ENCODE measurements at places on chromosomes 13 and 19.

GRCh38 chr13:77291774-77292173 lies 35.1 kb downstream of the MYCBP2 start:
- no peak for DNase-seq

- no peak for DNase-seq
These were observed 208.0 kb downstream of the DLEU7 start for GRCh38 chr13:50635504-50635903.

- no peak for DNase-seq
These were observed 1564.9 kb downstream of the OLFM4 start for GRCh38 chr13:54593504-54593903.

DNA sequence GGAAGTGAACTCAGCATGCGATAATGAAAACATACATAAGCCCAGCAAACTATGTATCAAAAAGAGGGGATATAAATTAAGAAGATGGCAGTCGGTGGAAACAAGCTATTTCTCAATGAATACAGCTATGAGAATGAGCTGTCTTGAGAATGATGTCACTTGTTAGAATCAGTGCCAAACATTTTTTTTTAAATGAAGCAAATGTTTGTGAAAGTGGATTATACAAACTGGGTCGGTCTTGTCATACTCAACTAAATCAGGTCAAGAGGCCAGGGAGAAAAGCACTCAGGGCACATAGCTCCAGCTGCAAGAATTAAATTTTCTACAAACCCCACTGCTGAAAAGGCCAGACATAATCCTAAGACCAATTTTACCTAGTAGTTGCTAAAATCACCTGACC lies 1048.4 kb downstream of the SLITRK1 start:
- no peak for DNase-seq

- no peak for DNase-seq
These were observed 208.3 kb upstream of the PCDH9 start for GRCh38 chr13:67438465-67438864.

- no peak for DNase-seq
These were observed 2.8 kb downstream of the TYROBP start for GRCh38 chr19:35905178-35905727.

DNA sequence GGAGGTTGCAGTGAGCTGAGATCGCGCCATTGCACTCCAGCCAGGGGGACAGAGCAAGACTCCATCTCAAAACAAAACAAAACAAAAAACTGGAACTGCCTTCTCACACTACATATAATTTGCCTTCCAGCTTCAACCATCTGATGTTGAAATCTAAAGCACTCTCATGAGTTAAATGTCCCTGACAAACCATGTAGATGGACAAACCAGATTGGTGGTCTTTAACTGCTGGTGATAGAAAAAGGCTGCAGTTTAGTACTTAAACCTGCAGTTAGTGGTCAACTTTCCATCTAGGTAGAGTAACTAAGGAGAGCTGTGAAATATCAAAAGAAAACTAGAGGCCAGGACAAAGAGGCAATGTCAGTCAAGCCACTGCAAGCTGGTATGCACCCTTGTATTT lies 5.8 kb upstream of the C19orf84 start:
- no peak for DNase-seq

DNA sequence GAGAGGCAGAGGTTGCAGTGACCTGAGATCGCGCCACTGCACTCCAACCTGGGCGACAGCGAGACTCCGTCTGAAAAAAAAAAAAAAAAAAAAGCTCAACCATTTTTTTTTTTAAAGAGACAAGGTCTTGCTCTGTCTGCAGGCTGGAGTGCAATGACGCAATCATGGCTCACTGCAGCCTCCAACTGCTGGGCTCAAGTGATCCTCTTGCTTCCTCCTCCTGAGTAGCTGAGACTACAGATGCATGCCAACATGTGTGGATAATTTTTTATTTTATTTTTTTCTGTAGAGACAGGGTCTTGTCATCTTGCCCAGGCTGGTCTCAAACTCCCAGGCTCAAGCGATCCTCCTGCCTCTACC lies 10.3 kb downstream of the EHD2 start:
- DNase-seq: no peak

GRCh38 chr19:43760941-43761340 lies 6.2 kb upstream of the SMG9 start:
- no peak for DNase-seq

DNA sequence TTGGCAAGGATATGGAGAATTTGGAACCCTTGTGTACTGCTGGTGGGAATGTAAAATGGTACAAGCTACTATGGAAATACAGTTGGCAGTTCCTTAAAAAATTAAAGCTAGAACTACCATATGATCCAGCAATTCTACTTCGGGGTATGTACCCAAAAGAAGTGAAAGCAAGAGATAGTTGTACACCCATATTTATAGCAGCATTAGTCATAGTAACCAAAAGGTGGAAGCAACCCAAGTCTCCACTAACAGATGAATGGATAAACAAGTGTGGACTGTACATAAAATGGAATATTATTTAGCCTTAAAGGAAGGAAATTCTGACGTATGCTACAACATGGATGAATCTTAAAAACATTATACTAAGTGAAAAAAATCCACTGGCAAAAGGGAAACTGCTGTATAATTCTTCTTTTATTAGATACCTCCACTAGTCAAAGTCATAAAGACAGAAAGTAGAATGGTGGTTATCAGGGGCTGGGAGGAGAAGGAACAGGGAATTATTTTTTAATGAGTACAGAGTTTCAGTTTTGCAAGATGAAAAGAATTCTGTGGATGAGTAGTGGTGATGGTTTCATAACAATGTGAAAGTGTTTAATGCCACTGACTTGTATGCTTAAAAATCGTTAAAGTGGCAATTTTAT lies 141.6 kb downstream of the RXFP2 start:
- no peak for DNase-seq

DNA sequence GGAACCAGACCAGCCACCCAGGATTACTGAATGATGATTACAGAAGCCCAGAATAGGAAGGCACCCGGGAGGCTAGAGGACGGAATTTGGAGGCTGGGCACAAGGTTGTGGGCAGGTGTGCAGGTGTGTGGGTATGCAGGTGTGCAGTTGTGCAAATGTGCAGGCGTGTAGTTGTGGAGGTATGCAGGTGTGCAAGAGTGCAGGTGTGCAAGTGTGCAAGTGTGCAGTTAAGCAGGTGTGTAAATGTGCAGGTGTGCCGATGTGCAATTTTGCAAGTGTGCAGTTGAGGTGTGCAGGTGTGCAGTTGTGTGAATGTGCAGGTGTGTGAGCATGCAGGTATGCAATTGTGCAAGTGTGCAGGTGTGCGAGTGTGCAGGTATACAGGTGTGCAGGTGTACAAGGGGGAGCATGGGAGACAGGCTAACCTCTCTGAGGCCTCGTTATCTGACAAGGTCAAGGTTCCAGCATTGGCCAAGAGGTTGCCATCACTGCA lies 131.8 kb downstream of the KCTD15 start:
- no peak for DNase-seq

DNA sequence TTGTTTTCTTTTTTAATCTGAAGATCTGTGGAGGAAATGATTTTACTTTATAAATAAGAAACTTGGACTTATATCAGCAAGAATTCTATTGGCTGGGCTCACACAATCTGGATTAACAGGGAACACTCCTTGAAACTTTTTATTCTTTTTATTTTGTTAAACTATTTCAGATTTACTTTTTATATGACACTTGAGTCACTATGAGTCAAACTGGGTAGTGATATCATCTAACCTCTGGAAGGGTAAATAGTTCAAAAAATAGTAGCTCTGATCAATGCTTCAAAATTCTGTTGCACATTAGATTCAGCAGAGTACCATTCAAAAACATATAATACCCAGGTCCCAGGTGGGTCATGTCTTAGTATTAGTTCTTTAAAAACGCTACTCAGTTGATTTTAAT lies 55.1 kb upstream of the NBEA start:
- DNase-seq: no peak

- DNase-seq: no peak
These were observed 404.9 kb downstream of the FGF14 start for GRCh38 chr13:101996954-101997353.

DNA sequence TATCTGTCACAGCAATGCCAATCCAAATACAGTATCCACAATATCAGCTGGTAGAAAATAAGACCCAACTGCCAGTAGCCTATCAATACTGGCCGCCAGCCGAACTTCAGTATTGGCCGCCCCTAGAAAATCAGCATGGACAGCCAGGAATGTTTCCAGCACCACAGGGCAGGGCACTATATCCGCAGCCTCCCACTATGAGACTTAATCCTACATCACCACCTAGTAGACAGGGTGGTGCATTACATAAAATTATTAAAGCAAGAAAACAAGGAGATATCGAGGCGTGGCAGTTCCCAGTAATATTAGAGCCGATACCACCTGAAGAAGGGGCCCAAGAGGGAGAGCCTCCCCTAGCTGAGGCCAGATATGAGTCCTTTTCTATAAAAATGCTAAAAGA lies 111.3 kb downstream of the ZNF486 start:
- no peak for DNase-seq

DNA sequence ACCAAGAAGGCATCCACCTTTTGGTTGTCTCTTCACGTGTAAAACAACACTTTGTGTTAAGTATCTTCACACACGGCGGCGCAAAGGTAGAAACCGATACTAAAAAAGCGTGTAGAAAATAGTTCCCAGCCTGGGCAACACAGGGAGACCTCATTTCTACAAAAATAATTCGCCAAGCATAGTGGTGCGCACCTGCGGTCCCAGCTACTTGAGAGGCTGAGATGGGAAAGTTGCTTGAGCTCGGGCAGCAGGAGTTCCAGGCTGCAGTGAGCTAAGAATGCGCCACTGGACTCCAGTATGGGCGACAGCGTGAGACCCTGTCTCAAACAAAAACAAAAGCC lies 573 bp upstream of the ERCC5 start:
- DNase-seq: no peak

DNA sequence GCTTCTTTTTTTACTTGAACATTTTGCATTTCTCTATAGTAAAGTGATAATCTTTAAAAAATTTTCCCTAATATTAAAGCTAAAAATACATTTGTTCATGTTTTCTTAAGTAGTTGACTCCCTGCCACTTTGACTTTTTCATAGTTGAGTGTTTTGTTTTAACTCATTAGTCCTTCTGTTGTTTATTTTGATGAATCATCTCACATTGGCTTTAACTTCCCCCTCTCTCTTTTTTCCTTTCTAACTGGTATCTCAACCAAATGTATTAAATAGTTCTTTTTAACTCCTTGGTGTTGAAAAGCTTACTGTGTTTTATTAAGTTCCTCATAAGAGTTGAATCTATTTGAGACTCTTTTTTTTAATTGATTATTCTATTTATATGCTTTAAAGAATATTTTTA lies 2.8 kb downstream of the TNFSF13B start:
- DNase-seq: no peak

- DNase-seq: no peak
These were observed 18.0 kb downstream of the CATSPERD start for GRCh38 chr19:5738423-5738822.

DNA sequence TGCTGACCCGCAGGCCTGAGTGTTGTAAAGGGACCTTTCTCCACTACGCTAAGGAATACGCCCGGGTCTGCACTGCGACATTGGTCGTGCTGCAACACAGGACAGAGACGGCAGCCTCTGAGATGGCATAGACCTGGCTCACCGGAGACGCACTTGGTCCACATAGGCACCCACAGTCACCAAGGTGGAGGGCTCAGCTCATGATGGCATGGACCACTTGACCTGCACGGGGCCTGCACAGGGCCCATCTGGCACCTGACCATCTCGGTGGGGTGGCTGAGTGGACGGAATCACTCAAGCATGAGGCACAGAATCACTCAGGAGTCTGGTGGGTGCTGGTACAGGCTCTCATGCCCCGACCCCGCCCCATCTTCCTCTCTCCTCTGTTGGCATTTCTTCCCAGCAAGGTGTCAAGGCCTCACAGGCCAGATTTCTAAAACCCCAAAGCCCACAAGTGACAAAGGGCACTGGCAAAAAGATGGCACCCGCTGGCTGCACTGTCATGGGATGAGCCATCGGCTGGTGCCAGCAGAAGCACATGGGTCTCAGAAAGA lies 45.9 kb downstream of the TSHZ3 start:
- no peak for DNase-seq

DNA sequence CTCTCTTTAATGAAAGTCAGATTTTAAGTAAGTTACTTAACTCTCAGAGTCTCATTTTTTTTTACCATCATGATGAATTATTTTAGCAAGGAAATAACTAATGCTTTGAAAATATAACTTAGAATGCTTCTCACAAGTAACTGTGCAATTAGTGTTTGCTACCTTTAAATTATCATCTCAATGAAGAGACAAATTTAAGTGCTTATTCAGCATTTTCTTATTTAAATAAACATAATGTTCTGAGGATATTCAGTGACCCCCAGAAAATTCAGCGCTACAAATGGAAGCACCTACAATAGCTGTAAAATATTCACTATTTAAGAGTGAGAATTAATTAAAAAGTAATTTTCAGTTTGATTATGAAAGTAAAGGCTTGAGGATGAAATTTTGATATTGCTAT lies 527.2 kb downstream of the SLITRK1 start:
- no peak for DNase-seq

DNA sequence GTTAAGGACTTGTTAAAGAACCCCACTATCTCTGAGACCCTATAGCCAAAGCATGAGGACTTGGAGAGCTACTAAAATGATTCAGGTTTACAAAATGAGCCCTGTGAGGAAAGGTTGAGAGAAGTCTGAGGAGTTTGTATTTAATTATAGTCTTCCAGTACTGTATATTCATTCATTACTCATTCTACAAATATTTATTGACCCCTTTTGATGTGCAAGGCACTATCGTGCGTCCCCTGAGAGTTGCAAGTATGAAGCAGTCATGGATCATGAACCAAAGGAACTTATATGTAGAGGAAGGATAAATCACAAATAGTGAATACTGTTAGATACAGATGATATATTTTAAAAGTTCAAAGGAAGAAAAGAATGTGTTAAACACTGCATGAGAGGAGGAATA lies 84.4 kb downstream of the DNAJC15 start:
- DNase-seq: peak; percentile 31

DNA sequence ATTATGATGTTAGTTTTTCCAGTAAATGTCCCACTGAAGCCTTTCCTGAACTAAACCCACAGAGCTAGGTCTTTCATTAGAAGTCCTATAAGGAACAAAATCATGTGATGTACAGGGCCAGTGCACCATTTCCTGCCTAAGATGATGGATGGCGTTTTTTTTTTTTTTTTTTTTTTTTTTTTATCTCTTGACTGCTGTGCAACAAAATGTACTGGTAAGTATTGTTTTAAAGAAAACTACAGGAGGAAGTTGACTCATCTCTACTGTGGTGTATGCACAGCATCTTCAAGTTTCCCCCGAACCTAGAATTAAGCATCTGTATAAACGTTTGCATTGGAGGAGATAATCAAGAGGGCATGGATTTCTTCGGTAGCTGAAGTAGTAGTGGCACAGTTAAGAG lies 197.5 kb downstream of the NBEA start:
- DNase-seq: no peak

- DNase-seq: no peak
These were observed at the start of gene LSM14A for GRCh38 chr19:34171877-34172660. TSS of gene LSM14A (plus strand) at chr19:34172504. CDS start at chr19:34172643, 139 bp downstream.

- no peak for DNase-seq
These were observed 14.3 kb downstream of the HNRNPM start for GRCh38 chr19:8459095-8459494.
